Smooth muscle cell of the brain vasculature (primary cell): ENCODE measurements at places on chromosomes 1 and 21.

DNA sequence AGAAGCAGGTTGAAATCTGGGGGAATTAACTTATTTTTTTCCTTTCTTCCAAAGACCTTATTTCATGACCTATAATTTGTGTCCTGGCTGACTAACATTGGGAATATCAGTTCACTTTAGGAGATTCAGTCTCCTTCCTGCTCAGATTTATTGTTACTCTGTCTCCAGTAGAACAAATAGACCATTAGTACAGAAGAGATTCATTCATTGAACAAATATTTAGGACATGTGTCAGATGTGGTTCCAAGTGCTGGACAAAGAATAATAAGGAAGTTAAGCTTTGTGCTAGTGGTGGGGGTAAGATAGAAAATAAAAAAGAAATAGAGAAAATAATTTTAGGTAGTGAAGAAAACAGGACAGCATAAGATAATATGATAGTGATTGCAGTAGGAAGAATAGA lies 20.3 kb downstream of the ZMYM4 start:
- no peak for DNase-seq

- DNase-seq = no peak
Measured at GRCh38 chr1:9164532-9164900, 35.6 kb upstream of the GPR157 start.

- DNase-seq = no peak
Measured at GRCh38 chr1:162956922-162957321, 95.9 kb upstream of the CCDC190 start.

GRCh38 chr1:156959925-156960324 lies 39.5 kb downstream of the LRRC71 start:
- no peak for DNase-seq
